ENCODE measurements at places on chromosomes 11 and 22.

DNA sequence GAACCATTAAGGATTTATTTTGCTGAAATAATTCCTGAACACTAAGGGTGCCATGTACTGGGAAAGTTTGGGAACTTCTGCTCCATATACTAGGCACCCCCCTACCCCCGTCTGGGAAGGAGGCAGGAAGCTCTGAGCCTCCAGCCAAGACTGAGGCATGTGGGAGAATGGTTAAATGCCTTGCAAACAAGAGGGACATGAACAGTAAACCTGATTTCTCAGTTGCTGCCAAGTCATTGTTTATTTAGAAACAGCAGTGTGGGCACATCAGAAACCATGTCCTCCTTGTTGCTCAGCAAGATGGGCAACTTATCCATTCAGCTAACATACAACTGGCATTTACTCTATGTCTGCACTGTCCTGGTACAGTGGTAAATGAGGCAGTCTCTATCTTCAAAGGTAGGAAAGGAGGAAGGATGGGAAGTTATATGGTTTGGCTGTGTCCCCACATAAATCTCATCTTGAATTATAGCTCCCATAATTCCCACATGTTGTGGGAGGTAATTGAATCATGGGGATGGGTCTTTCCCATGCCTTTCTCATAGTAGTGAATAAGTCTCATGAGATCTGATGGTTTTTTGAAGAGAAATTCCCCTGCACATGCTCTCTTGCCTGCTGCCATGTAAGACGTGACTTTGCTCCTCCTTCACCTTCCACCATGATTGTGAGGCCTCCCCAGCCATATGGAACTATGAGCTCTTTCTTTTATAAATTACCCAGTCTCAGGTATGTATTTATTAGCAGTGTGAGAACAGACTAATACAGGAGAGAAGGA is 459.1 kb downstream of the MIAT start:
- DNase-seq, result no peak

- no peak for DNase-seq
These were observed 901.4 kb upstream of the API5 start for GRCh38 chr11:42410251-42410955.

DNA sequence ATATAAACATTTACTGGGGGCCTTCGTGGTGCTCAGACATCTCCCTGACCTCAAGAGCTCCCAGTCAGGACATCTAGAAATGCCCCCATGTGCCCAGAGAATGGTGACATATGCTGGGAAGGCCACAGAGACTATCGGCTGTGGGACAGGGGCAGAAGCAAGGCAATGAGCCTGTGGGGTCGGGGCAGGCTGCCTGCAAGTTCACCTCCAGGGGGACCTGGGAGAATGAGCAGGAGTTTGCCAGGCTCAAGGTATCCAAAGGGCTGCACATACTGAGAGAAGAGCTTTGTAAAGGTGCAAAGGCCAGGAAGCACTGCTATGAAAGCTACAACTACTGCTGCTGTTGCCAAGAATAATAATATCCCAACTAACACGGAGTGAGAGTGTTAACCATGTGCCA is 233.9 kb downstream of the TENM4 start:
- DNase-seq, result no peak

DNA sequence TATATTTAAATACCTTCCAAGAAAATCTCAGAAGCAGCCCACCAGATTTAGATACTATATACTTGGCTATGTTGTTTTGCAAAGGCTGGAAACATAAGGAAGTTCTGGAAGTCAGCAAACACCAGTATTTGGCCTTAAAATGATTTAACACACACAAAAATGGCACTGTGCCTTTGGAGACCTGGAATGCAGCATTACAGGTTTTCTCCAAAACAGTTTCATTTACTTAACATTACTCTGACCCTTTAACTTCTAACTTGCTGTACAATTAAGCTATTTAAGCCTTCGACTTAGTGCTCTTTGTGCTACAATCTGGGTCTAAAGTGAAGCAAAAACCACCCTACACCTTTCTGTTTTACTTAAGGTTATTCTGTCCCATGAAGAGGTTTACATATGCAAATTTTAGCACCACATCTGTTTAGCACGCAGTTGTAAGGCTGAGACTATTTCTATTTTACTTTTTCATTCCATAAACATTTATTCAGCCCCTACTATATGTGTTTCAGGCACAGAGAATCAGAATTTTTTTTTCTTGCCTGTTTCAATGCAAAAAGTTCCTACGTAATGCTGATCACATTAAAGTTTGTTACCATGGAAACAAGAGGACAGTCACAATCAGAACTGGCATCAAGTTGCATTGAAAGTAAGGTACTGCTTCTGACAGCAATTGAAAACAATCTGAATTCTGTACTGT is 70.3 kb downstream of the MAML2 start:
- no peak for DNase-seq

DNA sequence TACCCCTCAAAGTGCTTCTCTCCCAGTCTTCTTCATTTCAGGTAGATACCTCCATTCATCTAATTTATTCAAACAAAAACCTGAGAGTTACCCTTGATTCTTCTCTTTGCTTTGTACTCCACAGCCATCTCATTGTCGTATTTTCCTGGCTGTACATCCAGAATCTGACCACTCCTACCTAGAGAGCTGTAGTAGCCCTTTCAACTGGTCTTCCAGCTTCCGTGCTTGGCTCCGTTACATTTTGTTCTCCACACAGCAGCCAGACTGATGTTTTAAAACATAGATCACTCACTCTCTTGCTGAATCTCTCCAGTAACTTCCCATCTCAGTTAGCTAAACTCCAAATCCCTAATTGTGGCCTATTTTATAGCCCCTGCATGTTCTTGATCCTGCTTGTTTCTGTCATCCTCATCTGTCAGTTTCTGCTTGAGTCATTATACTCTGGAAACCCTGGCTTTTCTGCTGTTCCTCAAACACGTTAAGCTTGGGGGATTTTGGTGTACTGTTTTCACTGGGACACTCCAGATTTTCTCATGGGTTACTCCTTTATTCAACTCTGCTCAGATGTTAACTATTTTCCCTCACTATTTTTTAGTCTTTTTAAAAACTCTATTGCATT is 7.4 kb downstream of the SPCS2 start:
- no peak for DNase-seq

DNA sequence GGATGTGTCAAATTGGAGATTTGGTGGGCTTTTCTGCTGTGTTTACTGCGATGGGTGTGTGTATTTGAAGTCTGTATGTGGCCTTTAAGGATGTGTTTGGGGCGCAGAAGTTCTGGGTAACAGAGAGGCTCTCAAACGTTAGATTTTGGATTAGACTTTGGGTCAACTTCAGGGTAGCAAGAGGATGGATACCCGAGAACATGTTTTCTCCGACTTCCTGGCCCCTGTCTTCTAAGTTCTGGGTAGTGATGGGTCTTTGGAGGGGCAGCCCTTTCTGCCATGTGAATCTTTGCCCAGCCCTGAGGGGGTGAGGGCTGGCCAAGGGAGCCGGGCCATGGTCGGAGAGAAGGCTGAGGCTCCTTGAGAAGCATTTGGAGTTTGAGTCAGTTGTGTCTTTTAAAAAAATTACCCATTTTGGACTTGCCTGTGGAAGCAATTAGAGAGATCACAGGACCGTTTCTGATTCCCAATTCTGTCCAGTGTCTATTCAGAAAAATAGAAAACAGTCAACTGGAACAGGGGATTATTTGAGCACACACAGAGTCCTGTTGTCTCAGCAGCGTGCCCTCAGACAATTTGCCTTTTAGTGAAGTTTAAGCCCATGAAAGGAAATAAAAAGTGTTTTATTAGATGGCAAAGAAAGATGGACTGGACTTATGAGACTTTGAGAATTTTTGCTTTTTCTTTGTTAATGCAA is 114.4 kb downstream of the PTPRJ start:
- DNase-seq, result no peak

- DNase-seq, result no peak
These were observed 257.3 kb upstream of the ISX start for GRCh38 chr22:34808618-34809017.

- no peak for DNase-seq
These were observed 34.7 kb downstream of the ATG16L2 start for GRCh38 chr11:72848846-72849466.

DNA sequence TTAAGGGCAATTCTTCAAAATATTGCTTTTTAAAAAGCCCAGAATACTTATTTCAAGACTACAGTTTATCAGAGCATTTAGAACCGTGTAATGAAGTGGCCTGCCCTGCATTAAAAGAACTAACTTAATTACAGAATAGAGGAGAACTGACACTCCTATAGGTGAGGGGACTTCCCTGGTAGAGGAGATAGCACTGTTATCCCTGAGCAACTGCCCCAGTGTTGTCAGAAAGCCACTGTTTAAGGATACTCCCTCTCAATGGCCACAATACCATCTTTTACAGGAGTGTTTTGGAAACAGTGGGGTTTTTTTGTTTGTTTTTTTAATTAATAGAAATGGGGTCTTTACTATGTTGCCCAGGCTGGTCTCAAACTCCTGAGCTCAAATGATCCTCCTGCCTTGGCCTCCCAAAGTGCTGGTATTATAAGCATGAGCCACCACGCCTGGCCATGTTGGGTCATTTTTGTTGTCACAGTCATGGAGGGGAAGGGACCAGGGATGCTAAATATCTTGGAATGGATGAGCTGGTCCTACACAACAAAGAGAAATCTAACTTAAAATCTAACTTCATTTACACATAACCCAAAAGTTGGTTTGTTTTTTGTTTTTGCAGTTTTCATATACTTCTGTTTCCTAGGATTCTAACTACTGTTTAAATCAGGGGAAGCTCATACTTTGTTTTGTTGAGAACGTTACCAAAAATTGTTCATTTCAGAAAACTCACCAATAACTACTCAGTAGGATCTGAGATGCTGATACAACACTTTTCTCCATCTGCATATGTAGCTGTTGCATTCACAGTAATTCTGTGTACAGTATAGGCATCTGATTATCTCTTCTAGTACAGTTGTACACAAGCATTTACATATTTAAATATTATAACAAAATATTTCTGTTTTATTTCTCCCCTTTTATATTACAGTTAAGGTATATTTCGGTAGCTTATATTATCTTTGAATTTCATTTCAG is 8.1 kb downstream of the RPL27A start:
- no peak for DNase-seq

DNA sequence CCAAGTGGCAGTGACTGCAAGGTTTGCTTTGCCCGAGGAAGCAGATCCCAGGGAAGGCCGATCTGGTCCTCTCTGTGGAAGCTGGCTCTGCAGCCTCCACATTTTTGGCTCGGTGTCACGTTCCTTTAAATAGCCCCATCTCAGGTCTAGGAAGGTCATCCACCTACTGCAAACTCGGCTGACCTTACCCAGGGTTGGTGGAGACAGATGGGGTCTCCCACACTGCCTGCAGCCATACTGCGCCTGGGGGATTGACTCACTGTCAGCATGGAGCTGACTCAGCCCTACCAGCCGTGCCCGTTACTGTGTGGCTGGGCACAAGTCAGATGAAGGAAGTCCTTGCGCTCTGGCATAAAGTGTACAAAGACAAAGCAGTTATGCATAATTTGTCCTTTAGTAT is 16.9 kb downstream of the CDPF1 start:
- no peak for DNase-seq

DNA sequence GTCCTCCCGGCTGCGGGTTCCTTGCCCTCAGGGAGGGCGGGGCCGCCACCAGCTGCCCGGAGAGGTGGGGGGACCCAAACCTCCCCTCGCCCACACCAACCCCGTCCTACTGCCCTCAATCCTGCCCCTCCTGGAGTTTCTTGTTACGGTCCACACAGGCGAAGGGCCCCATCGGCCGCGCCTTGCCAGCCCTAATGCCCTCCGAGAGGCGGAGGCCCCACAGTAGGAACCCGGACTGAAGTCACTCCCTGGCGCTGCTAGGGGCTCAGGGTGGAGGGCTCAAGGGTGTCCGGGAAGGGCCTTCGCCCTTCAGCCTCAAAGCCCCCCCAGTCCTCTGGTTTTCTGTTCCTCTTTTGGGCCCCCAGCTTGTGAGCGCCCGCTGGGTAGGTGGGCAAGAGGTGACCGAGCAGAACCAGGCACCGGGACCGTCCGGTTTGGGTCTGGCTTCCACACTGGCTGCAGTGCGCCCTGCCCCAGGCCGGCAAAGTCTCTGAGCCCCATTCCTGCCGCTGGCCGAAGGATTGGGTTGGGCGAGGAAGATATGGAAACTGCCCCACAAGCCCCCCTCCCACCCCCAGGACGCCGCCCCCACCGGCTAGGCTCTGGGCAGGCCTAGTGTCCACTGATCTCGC is 24.5 kb downstream of the DUSP8 start:
- DNase-seq, result no peak

DNA sequence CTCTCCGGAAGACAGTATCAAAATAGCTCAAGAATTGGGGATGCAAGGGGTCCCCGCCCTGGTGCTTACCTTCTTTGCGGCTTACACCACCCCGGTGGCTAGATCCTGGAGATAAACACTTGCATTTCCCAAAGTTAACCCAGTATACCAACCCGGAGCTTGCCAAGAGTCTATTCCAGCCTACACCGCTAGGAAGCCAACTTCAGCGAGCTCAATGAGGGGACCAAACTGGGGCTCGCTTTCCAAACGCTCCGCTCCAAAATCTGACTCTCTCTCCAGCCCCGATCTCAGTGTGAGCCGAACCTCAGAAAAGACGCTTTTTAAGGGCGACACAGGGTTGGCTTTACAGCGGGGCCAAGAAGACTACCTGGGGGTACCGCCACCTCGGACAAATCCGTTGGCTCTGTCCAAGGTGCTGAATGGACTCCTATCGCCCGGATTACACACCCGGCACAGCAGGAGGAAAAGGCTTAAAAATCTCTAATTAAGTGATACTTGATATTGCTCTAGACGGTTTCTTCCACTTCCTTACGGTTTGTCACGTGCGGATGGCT is 20.1 kb upstream of the BDNF start:
- no peak for DNase-seq

DNA sequence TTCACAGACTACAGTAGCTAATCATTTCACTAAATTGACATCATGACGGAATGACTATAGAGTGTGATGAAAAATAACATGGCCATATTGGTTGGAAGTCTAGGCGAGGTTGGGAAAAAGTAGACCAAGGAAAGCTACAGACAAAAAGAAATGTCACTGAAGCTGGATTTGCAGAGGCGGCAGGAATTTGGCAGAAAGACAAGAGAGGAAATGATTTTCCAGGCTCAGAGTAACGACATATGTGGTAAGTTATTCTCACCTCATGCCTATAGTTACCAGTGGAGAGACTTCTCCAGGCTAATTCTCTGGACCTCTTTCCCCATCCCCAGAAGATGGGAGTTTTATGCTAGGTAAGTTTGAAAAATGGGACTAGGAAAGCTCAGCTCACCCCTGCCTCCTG is 1005.8 kb upstream of the CCDC90B start:
- no peak for DNase-seq

- DNase-seq, result no peak
These were observed 6.0 kb downstream of the MRPL40 start for GRCh38 chr22:19438298-19438697.

GRCh38 chr22:38935023-38935422 is 22.4 kb upstream of the APOBEC3A start:
- DNase-seq, result no peak

- DNase-seq, result no peak
These were observed 9.4 kb downstream of the FHIP1B start for GRCh38 chr11:6225024-6225423.

DNA sequence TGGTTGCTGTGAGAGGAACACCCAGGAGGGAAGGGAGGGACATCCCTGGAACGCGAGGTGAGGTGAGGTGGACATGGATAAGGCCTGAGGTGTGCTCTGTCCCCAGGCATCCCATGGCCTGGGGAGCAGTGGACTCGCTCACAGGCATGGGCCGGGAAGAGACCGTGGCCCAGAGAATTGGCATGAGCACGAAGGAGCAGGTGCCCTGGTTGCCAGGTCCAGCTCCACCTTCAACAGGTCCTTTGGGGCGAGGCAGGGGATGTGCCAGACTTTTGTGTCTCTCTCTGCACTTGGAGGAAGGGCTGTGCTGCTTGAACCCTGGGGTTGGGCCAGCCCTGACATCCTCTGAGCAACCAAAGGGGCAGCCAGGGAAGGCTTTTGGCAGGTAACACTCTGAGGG is 21.5 kb downstream of the MUC6 start:
- no peak for DNase-seq

GRCh38 chr22:47056776-47057470 is 294.5 kb downstream of the TBC1D22A start:
- no peak for DNase-seq
